ENCODE measurements at places on chromosomes 7 and 10. TPM values are rescaled to one million over a fixed set of nuclear protein-coding genes. Genes with fewer than 3 reads are reported as not detected.

CPXM2 gene
- not detected for total RNA-seq

MYH16 gene
- total RNA-seq = 0.81 TPM

HOXA1 gene
- total RNA-seq = 3.8 TPM

PDE6C gene
- total RNA-seq = not detected

HOXA6 gene
- 1.9 TPM for total RNA-seq

TSPAN12 gene
- total RNA-seq = 0.52 TPM

TPK1 gene
- 3.3 TPM for total RNA-seq
